ENCODE measurements at places on chromosomes 6 and 20.

GRCh38 chr6:4102687-4103244 lies 23.8 kb upstream of the FAM217A start:
- no peak for DNase-seq

DNA sequence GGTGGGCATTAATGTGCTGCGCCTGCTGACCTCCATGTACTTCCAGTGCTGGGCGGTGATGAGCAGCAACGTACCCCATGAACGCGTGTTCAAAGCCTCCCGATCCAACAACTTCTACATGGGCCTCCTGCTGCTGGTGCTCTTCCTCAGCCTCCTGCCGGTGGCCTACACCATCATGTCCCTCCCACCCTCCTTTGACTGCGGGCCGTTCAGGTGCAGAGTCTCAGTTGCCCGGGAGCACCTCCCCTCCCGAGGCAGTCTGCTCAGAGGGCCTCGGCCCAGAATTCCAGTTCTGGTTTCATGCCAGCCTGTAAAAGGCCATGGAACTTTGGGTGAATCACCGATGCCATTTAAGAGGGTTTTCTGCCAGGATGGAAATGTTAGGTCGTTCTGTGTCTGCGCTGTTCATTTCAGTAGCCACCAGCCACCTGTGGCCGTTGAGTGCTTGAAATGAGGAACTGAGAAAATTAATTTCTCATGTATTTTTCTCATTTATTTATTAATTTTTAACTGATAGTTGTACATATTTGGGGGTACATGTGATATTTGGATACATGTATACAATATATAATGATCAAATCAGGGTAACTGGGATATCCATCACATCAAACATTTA lies 35.2 kb upstream of the NOP56 start:
- DNase-seq = no peak

- DNase-seq = no peak
These were observed 58.2 kb downstream of the PIGU start for GRCh38 chr20:34618676-34619075.

DNA sequence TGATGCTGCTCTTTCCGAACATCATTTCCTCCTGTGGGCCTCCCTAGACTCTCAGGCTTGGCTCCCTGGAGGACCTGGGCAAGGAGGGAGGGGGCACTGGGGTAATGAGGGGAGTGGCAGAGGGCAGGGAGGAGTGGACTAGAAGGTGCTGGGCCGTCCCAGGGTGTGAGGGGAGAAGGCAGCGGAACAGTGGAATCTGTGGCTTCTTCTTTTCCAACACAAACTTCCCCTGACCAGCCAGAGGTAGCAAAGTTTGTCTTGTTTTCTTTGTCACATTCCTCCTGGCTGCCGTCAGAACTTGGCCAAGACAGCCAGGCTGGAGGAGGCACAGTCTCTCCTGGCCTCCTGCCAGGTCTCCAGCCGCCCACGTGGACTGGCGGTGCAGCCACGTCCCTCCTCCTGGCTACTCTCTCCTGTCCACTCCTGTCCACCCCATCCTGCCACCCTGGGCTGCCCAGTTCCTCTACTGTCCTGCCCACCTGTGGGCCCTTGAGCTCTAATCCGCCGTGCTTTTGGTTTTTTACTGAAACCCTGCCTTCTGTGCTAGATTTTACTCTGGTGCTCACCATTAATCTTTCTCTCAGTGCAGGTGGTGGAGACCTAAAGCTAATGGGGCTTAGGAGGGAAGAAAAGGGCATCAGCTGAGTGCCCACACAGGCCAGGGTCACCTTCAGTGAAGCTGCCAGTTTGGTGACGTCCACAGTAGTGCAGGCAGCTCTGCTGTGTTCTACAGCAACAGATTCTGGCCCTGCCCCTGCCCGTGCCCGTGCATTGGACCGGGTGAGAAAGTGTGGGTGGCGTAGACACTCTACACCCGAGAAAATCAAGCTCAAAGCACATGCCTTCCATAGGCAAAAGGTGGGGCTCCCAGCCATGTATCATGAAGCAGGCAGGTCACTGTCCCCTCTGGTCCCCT lies 2.8 kb upstream of the CDSN start:
- DNase-seq = no peak

GRCh38 chr6:12311106-12311505 lies 20.9 kb downstream of the EDN1 start:
- DNase-seq = no peak

DNA sequence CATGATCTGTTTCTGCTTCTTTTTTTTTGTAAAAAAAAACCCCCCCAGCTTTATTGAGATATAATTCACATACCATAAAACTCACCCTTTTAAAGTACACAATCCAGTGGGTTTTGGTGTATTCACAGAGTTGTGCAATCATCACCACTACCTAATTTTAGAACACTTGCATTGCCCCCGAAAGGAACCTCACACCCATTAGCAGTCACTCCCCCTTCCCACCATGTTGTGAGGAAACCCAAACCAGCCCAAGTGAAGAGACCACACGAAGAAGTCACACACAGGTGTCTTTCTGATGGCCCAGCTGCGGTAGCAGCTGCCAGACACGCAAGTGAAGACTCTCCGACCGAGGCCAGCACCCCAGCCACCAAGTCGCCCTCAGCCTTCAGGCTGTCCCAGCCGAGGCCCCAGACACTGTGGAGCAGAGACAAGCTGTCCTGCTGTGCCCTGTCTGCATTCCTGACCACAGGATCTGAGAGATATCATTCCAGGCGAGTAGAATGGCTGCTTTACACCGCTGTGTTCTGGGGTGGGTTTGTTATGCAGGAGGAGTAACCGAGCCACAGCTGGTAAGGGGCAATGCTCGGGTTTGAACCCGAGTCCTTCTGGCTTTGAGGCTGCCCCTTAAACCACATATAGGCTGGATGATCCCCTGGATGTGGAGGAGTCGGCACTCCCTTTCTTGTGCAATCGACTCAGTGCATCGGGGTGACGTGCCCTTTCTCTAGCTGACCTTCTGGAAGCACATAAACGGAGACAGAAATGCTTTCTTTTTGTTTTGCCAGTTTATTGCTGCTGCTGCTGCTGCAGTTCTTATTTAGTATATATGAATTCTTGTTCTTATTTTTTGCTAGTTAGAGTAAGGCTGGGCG lies 59.1 kb upstream of the PTPN1 start:
- DNase-seq = peak; percentile 58

- DNase-seq = no peak
These were observed 459.2 kb upstream of the RUNX2 start for GRCh38 chr6:44868910-44869309.
